Stimulated activated CD8-positive, alpha-beta memory T cell treated with anti-CD3 and anti-CD28 coated beads, Interleukin-15, amount 100 ng/mL, for 4 hours (primary cell): ENCODE measurements at places on chromosomes 7 and 10.

GRCh38 chr10:35614312-35614711 lies 9.2 kb downstream of the GJD4 start:
- no peak for DNase-seq

DNA sequence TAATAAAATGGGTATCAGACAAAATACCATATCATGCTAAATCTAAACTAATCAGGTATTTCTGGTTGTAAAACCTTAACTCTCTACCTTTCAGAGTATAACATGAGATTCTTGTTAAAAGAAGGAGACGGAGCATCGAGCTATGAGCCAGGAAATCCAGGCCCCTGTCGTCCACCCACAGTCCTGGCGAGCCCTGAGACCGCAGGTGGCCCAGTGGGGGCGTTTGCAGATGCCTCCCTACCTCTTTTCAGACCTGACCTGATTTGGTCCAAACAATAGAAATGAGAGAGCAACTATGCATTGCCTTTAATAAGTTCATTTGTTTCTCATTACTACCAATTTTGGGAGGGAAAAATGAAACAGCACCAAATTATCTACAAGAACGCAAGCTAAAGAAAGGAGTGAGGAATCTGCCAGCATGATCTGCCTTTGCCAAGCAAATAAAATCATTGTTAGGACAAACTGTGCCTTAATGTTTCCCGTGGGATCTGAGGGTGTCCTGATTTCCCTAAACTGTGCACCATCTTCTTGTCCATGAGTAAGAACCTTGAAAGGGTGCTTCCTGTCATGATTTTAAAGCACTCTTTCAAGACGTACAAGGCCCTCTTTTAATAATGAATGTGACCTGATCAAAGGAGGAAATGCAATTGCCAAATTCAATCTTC lies 166.7 kb downstream of the TCERG1L start:
- no peak for DNase-seq

DNA sequence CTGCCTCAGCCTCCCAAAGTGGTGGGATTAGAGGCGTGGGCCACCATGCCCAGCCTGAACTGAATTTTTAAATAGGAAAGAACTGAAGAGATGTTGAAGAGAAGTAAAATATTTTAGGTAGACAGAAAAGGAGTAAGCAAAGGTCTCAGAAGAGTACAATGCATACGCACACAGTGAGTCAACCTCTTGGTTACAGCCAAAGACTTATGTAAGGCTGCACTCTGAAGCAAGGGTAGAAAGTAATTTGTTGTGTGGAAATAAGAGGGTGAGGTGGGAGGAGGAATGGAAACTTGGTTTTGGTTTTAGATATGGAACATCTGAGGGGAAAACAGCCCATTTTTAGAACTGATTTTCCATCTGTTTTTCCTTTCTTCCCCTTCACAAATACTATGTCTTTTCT lies 17.6 kb downstream of the KRIT1 start:
- DNase-seq: no peak

DNA sequence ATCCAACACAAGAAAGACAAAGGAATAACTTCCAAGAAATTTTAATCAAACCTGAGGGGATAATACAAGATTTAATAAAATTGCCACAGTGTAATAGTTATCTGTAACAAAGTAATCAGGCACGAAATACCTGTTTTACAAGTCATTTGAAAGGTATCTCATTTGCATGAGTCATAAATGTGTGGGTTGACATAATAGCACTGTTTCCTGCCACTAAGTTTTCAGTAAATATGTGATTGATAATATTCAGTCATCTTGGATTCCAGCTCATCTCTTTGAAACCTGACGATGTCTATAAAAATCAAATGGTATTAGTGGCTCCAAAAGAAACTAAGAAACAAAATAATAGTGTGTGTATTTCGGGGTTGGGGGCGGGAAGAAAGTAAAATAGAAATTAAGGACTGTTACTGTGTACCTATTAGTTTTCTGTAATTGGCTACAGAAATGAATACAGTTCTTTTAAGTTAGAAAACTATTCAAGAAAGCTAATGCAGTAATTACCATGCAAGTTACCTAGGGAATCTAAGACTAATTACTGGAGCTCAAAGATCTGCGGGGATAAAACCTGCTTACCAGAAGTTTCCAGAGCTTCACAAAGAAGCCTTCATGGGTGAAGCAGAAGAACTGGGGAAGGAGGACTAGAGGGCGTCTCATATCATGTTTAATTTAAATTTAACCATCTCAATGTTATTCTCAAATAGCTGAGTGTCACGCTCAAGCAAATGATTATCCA lies 100.7 kb downstream of the ST8SIA6 start:
- no peak for DNase-seq

- DNase-seq: no peak
Observed at GRCh38 chr7:129951226-129952085, 1.3 kb downstream of the UBE2H start.

DNA sequence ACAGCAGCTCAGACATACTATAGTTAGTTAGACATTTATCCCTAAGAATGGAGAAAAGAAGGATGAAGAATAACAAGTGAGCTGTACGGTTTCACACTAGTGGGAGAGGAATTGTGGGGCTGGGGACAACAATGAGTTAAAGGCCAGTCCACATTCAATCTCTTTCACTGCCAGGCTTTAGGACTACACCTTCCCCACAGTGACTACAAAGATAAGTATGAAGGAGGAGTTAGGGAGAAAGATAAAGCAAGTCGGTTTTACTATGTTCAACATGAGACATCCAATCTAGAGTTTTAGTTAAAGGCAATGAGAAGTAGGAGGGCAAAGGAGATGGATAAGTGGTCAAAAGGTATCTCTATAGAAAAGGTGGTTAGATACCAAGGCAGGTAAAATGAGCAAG lies 16.3 kb downstream of the ARHGAP12 start:
- no peak for DNase-seq

DNA sequence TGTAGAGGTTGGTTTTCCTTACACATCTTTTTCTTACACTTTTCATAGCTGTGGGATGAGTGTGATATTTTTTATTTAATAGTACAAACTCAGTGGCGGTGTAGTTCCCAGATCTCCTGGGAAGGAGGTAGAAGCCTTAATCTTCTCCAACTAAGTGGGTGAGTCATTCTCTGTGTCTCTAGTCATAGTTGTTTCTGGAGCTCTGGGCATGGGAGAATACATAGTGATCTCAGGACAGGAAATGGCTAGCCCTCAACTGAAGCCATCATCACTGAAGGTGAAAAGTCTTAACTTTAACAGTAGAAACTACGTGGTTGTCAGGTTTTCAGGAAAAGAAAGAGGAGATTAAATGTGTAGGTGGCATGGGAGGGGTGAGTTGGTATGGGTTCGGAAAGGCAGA lies 319.4 kb upstream of the FZD8 start:
- DNase-seq: no peak

DNA sequence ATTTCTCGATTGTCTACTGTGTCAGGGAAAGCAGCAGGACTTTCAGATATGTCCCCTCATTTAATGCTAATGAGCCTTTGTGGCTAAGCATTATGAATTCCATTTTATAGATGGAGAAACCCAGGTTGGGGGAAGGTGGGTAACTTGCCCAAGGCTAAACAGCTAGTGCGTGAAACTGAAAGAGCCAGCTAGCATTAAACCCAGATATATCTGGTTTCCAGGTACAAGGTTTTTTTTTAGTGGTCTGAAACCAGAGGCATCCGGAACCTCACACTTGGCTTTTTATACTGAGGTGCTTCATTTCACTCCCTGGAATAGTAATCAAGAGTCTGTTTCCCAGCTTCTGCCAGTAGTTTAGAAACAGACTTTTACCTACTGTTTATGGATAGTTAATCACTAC lies 694.8 kb downstream of the PHTF2 start:
- DNase-seq: no peak

- no peak for DNase-seq
Observed at GRCh38 chr7:77425101-77426051, 9.2 kb upstream of the GSAP start.

- DNase-seq: no peak
Observed at GRCh38 chr7:24829787-24830186, 72.5 kb upstream of the GSDME start.

DNA sequence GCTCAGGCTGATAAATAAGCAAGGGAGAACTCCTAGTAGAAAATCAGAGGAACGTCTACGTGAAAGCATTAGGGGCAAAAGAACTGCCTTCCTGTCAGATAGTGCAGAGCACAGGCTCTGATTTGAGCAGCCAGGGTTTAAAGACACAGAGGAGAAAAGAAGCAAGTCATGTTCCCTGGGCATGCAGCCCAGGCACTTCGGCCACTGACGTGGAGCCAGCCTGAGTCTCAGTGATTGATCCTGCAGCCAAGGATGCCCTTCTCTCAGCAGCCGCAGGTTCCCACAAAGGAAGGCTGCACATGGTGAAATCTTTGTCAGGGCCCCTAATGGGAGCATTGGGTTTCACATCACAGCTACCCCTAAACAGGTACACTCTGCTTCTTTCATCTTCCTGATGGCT lies 161.7 kb upstream of the HPS1 start:
- no peak for DNase-seq

- no peak for DNase-seq
Observed at GRCh38 chr7:117085769-117086463, 132.6 kb downstream of the ST7 start.

DNA sequence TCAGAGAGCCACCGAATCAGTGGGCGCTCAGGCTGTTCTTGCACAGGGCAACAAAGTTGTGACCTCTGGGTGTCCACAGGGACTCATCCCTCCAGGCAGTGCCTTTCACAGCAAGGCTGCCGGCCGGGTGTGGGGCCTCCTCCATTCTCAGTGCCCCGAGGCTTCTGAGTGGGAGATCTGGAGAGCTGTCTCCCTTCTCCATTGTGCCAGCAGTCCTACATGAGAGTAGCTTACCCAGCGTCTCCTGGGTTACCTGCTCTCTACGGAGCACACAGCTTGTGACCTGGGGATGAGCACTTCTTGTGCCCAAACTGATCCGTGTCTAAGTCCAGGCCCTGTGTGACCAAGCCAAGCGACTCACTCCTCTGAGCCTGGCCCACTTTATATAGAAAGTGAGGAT lies 240.9 kb upstream of the GRB10 start:
- no peak for DNase-seq
